ENCODE measurements at places on chromosomes 13 and 19.

GRCh38 chr19:5891938-5892771, 11.4 kb downstream of the NDUFA11 start:
- no peak for DNase-seq

GRCh38 chr13:98977568-98978265, at the start of gene DOCK9:
Gene DOCK9 (minus strand): TSS chr13:98978064. CDS start chr13:98977909, 155 bp downstream.
- DNase-seq = no peak

DNA sequence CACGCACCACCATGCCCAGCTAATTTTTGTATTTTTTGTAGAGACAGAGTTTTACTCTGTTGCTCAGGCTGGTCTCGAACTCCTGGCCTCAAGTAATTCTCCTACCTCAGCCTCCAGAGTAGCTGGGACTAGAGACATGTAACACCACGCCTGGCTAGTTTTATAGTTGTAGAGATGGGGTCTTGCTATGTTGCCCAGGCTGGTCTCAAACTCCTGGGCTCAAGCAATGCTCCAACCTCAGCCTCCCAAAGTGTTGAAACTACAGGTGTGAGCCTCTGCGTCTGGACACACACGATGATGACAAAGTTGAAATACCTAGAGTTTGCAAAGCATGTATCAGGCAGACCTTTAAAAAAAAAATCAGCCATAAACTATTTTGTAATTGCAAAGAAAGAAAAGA, 4.6 kb upstream of the PTOV1 start:
- no peak for DNase-seq

- DNase-seq = no peak
Observed at GRCh38 chr19:18417250-18418028, 1.8 kb upstream of the SSBP4 start.

DNA sequence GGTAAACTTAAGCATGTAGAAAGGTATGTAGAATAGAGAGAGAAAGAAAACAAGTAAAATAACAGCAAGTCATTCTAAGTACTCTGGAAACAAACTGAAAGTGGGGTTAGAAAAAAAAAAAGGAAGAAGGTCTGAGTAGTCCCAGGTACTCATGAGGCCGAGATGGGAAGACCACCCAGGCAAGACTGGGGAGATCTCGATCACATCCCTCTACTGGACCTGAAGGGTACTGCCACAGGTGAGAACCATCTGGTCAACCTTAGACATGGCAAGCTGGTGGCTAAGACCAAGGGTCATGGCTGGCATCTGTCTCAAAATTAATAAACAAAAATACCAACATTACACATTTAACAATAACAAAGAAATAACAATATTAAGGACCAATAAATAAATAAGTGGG, 36.3 kb upstream of the ZNF724 start:
- no peak for DNase-seq

- DNase-seq = no peak
Observed at GRCh38 chr19:38675611-38676010, 28.2 kb downstream of the ACTN4 start.

DNA sequence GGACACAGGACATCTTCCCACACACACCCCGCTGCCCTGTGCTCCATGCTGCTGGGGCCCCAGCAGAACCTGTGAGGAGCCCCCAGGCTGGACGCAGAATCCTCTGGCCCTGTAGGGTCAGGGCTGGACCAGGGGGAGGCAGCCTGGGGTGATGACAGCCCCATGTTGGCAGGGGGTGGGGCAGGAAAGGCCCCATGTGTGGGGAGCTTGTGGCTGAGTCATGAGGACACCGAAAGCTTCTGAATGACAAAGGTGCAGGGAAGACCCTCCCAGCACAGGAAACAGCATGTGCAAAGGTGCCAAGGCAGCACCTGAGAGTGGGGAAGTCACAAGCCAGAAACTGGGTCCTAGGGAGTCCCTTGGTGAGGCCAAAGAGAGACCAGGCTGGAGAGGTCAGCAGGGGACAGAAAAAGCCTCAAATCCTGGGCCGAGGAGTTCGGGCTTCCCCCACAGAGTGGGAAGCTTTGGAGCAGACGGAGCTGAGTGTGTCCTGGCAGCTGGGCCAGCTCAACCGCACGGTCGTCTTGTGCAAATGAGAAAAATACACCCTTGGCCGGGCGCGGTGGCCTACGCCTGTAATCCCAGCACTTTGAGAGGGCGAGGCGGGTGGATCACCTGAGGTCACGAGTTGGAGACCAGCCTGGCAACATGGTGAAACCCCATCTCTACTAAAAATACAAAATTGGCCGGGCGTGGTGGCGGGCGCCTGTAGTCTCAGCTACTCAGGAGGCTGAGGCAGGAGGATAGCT, 17.5 kb downstream of the ATP8B3 start:
- DNase-seq = no peak

- DNase-seq = peak; percentile 93
Observed at GRCh38 chr19:19515642-19516519, at the start of gene NDUFA13. Gene NDUFA13 (plus strand): TSS chr19:19516225. CDS start chr19:19516239, 14 bp downstream.

DNA sequence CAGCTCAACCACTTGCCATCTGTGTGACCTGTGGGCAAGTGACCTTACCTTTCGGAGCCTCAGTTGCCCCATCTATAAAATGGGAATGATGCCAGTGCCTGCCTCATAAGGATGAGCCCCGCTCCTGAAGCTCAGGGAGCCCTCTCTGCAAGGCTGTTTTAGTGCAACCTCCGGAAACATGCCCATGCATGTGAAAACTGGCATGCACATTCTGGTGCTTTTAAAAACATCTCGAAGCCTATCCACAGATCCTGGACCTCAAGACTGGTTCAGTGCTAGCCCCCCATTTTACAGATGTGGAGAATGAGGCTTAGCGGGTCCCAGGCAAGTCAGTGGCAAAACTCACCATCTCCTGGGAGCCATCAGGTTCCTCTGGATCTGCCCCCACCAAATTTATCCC, 5.6 kb downstream of the CADM4 start:
- no peak for DNase-seq

- DNase-seq = peak; percentile 98
Observed at GRCh38 chr19:51339687-51340656, 2.0 kb downstream of the VSIG10L start.

DNA sequence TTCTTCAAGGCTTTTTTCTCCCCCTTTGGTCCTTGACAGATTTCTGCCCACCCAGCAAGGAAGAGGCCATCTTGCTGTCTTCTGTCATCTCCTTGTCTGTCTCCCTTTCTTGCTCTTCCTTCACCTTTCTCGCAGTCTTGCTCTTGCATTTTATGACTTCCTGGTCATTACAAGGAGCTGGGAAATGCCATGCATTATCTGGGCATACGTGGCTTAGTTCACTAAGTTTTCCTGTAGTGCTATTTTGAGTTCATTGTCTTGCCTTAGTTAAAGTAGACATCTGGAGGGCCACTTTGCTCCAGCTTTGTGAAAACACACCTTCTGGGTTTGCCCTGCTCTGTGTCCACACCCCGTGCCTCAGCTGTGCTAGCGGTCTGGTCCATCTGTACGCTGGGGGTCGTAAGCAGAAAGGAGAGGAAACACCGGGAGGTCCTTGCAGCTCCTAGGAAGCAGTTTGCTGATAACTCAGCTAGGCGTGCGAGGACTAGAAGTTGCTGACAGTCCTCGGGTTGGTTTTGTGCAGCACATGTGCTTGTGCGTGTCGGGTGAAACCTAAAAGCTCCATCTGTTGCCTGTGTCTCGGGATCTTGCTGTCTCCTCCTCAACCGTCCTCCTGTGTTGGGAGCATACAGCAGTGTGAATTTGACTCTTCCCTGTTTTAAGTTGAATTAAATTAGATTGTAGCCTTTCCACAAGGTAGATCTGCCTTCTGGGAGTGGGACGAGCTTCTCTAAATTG, 59.4 kb downstream of the ARHGEF7 start:
- DNase-seq = no peak

DNA sequence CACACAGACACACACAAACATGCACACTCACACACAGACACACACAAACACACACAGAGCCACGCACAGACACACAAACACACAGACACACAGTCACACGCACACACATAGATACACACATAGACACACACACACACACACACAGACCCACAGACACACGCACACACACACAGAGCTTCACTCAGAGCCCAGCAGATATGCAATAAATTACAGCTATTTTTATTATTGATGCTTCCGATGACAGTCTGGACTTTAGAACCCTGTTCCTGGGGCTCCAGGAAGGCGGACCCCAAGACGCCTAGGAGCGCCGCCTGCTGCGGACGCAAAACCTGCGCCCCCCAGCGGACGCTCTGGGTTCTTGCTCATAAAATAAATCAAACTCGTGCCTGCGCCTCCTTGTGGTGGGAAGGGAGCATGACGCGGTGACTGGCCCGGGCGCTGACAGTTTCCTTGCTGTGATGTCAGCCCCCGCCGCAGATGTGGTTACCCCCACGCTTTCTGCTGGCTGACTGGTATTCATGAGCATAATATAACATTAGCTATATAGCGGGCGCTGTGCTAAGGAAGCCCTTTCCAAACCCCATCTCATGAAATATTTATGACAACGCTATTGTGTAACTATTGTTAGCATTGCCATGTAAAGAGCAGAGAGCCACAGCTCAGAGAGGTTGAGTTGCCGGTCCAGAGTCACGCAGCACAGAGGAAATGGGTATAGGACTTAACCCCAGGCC, 64.4 kb upstream of the TM9SF2 start:
- DNase-seq = peak; percentile 69

DNA sequence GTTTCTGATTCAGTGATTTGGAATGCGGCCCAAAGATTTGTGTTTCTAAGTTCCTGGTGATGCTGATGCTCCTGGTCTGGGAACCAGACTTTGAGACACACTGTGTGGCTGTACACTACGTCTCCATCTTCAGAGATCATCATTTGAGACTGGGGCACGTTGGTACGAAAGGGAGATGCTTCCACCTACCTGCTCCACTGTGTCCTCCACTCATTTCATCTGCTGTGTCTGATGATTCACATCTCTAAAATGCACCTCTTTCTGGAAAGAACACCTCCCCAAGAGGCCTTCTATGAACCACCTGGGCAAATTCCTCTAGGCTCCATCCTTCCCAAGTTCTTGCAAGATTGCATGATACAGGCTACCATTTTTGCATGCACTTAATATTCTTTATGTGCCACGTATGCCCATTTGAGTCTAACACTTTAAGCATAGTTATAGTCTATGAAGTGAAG, 58.6 kb downstream of the ERCC5 start:
- DNase-seq = no peak

Measured in GM18507 (cell line).